ENCODE measurements at places on chromosomes 12 and 14.

- peak; percentile 91 for DNase-seq
Observed at GRCh38 chr14:21014761-21015190, 10.1 kb downstream of the NDRG2 start.

DNA sequence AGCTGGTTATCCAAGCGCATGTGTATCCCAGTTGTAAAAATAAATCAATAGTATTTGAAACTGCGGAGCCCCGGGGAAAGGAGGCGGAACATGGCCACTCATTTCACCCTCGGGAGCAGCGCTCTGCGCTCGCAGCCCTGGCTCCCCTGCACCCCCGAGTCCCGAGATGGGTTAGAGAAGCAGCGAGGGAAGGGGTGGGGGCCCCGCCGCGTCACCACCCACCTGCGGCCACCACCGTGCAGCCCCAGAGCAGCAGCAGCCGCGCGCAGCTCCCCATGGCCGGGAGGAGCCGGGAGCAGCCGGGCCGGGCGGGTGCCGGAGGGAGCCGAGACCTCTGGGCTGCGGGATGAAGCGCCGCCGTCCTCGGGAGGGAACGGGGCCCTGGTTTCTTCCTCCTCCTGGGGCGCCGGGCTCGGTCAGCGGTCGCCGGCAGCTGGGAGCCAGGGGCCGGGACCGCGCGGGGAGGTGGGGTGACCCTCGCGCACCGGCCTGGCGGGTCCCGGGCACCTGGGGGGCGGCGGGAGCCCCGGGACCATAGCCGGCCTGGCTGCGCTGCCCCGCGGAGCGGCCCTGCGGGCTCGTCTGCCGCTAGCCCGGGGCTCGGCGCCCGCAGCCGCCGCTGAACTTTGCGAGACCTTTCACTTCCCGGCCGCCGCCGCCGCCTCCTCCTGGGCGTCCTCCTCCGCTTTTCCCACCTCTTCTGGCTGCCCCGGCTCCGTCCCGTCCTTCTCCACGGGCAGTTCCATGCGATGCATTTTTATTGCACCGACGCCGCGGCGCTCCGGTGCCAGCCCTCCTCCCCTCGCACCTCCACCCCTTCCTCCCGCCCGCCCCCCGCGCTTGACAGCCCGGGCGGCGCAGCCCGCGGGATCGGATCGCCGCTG lies at the start of gene NTN4:
TSS of gene NTN4 (minus strand) at position 732 of the 884 bp plus-strand sequence. CDS start at position 277, 455 bp downstream.
- DNase-seq = peak; percentile 74

- DNase-seq = no peak
Observed at GRCh38 chr14:30982533-30982932, 42.9 kb upstream of the AP4S1 start.

DNA sequence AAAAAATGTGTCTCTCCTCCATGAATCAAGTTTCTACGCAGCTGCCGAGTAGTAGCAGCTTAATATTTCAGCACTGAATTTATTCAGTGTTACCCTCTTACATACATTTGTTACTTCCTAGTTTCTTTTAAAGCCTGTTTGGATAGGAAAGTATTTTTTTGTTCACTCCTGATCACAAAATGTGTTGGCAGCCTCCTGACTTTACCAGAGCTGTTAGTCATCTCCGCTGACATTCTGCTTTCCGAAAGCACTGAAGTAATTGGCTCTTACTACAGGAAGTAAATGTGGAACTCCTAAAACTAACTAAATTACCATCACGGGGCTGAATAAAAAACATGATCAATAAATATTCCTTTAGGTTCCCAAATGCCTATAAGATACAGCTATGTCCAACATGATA lies 225.5 kb downstream of the EPS8 start:
- peak; percentile 70 for DNase-seq

- no peak for DNase-seq
Observed at GRCh38 chr12:1989111-1989510, 15.1 kb downstream of the DCP1B start.

DNA sequence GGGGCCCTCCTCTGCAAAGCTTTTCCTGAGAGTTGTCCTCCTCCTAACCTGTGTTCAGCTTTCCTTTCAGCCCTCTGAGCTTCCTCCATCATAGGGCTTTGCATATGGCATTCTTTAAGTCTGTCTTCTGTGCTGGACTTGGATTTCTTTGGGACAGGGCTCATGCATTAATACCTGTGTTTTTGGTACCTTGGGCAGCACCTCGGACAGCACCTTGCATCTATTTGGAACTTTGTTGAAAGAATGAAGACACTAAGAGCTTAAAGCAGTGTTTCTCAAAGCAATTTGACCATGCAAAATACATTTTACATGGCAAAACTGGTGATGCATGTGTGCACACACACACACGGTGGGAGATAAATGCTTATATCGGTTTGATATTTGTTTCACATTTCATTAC lies 115.0 kb upstream of the SRRM4 start:
- DNase-seq = peak; percentile 9

- no peak for DNase-seq
Observed at GRCh38 chr12:7112041-7112440, 3.0 kb upstream of the C1RL start.

- DNase-seq = no peak
Observed at GRCh38 chr12:52178984-52179383, 12.8 kb downstream of the KRT80 start.

- no peak for DNase-seq
Observed at GRCh38 chr14:101070540-101071492, 167.3 kb upstream of the RTL1 start.

DNA sequence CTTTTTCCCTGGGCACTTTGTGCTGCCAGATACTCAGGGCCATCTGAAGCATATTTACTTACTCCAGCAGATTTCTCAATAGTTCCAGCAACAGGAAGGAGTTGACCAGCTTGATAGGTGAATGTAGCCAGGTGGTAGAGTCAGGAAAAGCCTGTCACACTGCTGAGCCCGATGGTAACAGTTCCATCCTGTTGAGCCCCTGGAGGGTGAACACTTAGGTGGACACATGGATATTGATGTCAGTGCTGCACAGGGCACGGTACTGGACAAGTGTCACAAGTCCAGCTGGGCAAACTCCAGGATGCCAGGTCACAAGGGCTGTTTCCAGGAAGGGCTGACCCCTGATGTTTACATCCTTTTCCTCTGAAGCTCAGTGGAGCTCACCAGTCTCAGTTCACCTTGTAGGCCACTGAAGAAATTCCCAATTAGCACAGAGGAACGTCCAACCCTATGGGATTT lies 2.3 kb upstream of the SMOC1 start:
- no peak for DNase-seq

GRCh38 chr12:21827083-21827482 lies 52.6 kb upstream of the KCNJ8 start:
- DNase-seq = no peak

- DNase-seq = peak; percentile 54
Observed at GRCh38 chr14:103801459-103801858, 45.9 kb downstream of the PPP1R13B start.

- DNase-seq = no peak
Observed at GRCh38 chr14:90402016-90402415, 5.2 kb downstream of the CALM1 start.

DNA sequence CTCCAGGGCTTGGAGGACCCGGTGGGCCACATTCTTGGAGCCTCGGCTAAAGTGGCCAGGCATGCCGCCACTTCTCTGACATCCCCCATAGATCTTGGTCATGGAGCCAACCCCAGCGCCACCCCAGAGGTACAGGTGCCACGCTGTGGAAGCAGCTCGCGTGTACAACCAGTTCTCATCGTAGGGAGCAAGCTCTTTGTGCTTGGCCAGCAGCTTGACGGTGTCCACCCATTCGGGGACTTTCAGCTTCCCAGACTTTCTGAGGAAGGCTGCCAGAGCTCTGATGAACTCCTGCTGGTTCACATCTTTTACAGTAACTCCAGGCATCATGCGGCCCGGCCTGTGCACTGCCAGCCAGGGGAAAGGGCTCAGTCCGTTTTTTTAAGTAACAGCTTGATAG lies 29.3 kb upstream of the EAPP start:
- no peak for DNase-seq

- no peak for DNase-seq
Observed at GRCh38 chr14:53952533-53952932, 4.1 kb downstream of the BMP4 start.

DNA sequence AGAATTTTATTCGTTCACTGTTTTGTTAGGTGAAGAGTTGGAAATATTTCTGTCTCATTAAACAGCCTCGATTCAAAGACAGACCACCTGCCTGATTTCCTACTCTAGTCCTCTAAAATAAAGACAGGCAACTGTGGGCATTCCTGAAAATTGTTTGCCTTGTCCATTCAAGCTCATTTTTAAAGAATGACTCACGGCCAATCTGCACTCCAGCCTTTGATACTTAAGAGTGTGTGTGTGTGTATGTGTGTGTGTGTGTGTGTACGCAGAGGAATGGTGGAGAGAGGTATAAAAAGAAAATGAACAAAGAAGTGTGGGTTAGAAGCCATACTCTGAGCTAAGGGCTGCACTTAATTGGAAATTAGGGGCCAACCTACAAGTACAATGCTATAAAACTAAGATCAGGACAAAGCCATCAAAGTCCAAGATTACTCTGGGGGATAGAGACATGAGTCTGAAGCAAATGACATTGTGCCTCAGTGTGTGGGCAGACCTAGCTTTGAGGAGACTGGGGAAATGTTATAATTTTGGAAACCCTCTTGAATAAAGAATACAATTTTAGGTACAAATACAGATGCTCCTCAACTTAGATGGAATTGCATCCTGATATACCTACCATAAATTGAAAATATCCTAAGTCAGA lies 45.6 kb upstream of the SOCS2 start:
- peak; percentile 93 for DNase-seq

DNA sequence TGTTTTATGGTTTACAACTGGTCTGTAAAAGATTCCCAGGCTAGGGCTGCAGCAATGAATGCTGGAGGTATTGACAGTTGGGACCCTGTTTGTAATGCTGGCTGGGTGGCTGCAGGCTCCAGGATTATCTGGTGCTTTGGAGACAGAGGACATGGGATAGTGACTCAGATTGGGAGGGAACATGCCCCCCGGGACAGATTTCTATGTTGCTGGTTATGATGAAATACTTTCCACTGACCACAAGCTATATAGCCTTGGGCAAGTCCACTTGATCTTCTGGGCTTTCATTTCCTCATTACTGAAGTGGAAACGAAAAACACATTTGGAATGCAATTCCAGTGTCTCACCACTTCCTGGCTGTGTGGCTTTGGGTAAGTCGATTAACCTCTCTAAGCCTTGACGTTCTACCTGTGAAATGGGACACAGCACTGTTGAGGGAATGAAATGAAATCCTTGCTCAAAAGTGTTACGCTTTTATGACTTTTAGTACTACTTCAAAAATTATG lies 6.3 kb upstream of the TPCN1 start:
- DNase-seq = peak; percentile 92

- DNase-seq = peak; percentile 64
Observed at GRCh38 chr12:116528065-116528464, 31.1 kb upstream of the MAP1LC3B2 start.

- no peak for DNase-seq
Observed at GRCh38 chr12:58880639-58881038, 39.7 kb downstream of the LRIG3 start.

- no peak for DNase-seq
Observed at GRCh38 chr12:52716061-52716460, 12.7 kb upstream of the KRT77 start.

- DNase-seq = no peak
Observed at GRCh38 chr14:97539884-97540283, 742.7 kb downstream of the VRK1 start.

DNA sequence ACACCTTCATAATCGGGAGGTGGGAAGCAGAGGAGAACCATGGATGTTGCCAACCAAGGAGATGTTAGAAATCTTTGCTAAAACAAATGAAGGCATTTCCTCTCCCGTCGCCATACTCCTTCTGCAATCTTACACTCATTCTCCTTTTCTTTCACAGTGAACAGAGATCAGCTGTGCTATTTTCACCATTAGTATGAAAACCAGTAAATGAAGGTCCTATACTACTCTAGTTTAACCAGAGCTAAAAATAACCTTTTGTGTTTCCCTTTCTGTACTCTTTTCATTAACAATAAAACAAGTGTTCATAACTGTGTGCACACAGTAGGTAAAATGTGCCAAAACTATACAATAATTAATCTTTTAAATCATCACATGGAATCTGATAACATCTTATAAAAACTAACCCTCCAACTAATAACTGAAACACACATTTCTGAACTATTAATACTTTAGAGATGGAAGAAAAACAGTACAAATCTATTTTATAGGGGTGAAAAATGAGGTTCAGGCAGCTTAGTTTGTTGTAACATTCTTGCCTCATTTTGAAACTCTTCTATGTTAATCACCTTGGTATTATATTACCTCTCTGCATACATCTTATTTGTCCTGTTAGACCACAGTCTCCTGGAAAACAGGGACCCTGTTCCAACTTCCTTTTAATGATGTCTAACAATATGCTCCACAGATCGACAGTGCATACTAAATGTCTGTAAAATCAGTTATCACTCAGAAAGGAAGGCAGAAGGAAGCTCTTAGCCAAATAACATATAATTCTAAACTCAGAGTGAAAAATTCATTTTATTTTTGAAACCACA lies 69.5 kb downstream of the SPPL3 start:
- DNase-seq = no peak

DNA sequence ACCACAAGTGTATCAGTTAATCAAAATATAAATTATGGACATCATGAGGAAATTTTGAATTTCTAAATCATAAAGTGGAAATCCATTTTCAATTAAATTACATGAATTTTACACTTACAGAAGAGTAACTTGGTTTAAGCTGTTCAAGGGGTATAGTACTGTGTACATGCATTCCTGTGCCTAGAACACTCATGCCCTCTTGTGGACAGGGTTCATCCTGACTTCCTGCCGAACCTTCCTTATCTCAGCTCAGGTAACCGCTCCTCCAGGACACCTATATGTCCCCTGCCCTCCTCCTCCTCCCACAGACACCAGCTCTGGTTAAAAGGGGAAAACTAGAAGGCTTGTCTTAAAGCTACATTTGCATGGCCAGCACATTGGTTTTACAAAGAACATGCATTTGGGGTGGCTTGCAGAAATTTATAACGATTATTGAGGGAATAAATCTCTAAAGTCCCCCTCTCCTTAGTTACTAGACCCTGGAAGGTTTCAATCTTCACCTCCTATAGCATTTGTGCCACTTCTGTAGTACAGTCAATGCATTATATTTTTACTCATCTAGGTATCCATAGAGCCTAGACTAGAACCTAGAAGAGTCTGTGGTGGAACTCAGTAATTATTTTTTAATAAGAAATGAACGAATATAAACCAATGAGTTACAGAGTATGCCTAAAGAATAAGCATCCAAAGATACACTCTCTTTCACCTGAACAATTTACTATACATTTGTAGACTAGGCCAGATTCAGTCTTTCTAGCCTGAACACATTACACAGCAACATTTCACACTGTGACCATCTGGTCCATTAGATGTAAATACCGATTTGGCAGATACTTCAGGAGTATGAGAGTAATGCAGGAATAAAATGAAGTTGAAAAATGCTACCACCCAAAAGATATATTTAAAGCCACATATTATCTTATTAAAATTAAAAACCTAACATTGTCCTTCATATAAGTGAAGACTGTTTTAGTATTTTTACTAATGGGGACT lies 345.6 kb downstream of the PAWR start:
- peak; percentile 55 for DNase-seq
